Gastrocnemius medialis (tissue), 4 donors: ENCODE measurements at places on chromosomes 6 and 20. TPM values are rescaled to one million over a fixed set of nuclear protein-coding genes. Genes with fewer than 3 reads are reported as not detected.
A peak's percentile ranks its signal among the peaks of the same experiment; 100 is the strongest.

ENPP5 gene
- total RNA-seq, result 11.7 TPM

DNA sequence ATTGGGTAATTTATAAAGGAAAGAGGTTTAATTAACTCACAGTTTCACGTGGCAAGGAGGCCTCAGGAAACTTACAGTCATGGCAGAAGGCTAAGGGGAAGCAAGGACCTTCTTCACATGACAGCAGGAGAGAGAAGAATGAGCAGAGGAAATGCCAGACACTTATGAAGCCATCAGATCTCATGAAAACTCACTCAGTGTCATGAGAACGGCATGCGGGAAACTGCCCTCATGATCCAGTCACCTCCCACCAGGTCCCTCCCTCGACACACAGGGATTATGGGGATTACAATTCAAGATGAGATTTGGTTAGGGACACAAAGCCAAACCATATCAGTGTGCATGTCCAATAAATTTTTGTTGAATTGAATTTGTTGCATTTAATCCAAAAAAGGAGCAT is 52.0 kb downstream of the ECT2L start:
- no peak overlapping the region for H3K27ac ChIP-seq
- H3K27me3 ChIP-seq, result no peaks in the 10 kb centered on the region
- H3K4me3 ChIP-seq, result no peak overlapping the region
- H3K4me1 ChIP-seq, result no peaks in the 10 kb centered on the region
- DNase-seq, result no peak
- H3K36me3 ChIP-seq, result no peaks in the 10 kb centered on the region

- DNase-seq, result no peak
- H3K27me3 ChIP-seq, result no peaks in the 10 kb centered on the region
- no peaks in the 10 kb centered on the region for H3K36me3 ChIP-seq
- H3K4me1 ChIP-seq, result no peaks in the 10 kb centered on the region
- H3K27ac ChIP-seq, result no peak overlapping the region
- H3K4me3 ChIP-seq, result no peak overlapping the region
Measured at GRCh38 chr20:53343448-53343847, 250.2 kb downstream of the ZNF217 start.

PRR3 gene
- 0.75 TPM for total RNA-seq

DNA sequence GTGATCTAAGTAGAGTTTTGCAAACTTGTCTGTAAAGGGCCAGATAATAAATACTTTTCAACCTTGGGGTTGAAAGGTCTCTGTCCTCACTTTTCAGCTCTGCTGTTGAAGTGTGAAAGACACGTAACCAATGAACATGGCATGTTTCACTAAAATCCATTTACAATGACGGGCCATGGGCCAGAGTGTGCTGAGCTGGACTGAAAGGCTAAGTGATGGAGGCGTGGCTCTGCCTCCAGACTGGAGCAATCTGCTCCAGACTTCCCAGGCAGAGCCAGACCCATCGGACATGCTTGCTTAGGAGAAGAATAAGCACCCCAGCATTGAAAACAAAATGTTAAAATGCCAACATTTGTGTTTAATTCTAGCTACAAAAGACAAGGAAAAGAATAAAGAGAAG is 41.4 kb downstream of the SCAND1 start:
- no peak for DNase-seq
- H3K4me1 ChIP-seq, result peaks cover 4% of the 10 kb centered on the region
- H3K27ac ChIP-seq, result no peak overlapping the region

- DNase-seq, result no peak
- H3K4me1 ChIP-seq, result no peaks in the 10 kb centered on the region
- no peaks in the 10 kb centered on the region for H3K27me3 ChIP-seq
Measured at GRCh38 chr20:59821788-59822187, 111.6 kb downstream of the SYCP2 start.

DNA sequence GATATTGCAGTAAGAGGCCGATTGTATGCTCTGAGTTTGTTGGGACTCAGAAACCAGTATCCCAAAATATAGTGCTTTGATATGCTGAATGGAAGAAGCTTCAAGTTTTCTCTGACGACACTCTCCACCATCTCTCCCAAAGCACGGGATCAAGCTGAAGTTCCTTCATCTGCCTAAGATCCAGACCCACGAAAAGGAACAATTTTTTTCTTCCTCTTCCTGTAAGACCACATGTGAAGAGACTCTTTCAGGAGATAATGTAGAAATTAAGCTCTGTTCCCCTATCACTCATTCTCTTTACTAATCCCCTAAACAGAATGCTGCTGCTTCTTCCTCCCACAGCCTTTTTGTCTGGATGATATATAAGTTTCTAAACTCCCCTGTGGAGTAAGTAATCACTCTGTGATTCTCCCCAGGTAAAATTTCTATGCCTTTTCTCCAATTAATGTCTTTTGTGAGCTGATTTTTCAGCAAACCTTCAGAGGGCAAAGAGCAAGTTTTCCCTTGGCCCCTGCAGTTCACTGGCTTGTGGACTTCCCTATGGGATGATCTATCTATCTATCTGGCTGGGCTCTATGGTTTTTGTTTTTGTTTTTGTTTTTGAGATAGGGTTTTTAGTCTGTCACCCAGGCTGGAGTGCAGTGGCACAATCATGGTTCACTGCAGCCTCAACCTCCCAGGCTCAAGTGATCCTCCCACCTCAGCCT is 13.5 kb upstream of the PNRC1 start:
- no peaks in the 10 kb centered on the region for H3K4me1 ChIP-seq
- no peaks in the 10 kb centered on the region for H3K27me3 ChIP-seq
- no peak overlapping the region for H3K27ac ChIP-seq
- H3K4me3 ChIP-seq, result no peak overlapping the region
- no peaks in the 10 kb centered on the region for H3K36me3 ChIP-seq

DZANK1 gene
- 0.61 TPM for total RNA-seq

DNA sequence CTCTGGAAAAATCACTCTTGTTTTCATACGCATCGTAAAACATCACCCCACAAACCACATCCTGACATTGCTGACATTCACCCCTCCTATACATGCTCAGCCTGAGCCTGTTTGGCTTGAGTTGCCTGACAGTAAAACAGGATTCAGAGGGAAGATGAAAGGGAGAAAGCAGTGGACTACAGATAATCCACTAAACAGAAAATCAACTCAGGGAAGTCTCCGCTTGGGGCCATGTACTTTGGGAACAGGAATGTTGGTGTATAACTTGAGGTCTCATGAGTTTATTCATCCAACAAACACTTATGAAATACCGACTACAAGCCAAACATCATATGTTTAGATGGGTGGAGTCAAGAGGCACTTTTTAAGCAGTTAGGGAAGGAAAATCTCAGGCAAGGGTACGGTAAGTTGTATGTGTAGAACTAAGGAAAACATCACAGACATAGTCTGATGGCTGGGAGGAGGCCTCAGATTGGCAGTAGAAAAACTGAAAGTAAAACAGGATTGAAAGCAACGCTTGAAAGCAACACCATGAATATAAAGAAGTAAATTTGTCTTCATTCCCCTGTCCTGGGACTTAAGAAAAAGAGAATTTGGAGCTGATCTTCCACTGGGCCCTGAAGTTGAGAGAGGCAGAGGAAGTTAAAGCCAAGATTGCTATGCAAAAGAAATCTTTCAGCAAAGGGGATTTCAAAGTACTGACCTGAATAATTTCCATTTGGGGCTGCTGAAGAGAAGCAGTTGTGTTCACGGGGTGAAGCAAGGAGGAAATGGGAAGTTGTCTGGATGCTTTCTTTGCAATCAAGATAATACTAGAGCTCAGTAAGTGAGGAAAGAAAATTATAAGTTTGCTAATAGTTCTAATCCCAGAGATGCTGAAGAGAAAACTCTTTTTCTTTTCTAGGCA is 28.8 kb downstream of the PDE7B start:
- H3K4me1 ChIP-seq, result no peaks in the 10 kb centered on the region
- DNase-seq, result no peak

GSTA4 gene
- 11.6 TPM for total RNA-seq

DNA sequence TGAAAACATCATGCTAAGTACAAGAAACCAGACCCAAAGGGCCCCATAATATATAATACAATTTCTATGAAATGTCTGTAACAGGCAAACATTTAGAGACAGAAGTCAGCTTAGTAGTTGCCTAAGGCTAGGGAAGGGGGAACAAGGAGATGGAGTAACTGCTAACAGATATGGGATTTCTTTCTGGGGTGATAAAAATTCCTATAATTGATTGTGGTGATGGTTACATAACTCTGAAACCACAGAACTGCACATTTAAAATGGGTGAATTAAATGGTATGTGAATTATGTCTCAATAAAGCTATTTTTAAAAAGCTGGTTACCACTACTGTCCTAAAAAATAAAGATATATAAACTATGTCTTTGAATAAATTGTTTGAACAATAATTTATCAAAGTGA is 3.2 kb downstream of the CEP162 start:
- H3K4me3 ChIP-seq, result no peak overlapping the region
- no peak for DNase-seq
- no peaks in the 10 kb centered on the region for H3K36me3 ChIP-seq
- no peak overlapping the region for H3K27ac ChIP-seq
- H3K4me1 ChIP-seq, result no peaks in the 10 kb centered on the region

GRCh38 chr6:109702791-109703190 is 11.7 kb downstream of the FIG4 start:
- H3K27me3 ChIP-seq, result no peaks in the 10 kb centered on the region
- no peak for DNase-seq
- H3K36me3 ChIP-seq, result no peaks in the 10 kb centered on the region
- peaks cover 9% of the 10 kb centered on the region for H3K4me1 ChIP-seq
- H3K27ac ChIP-seq, result no peak overlapping the region

TNF gene
- total RNA-seq, result not detected

ZC3H12D gene
- total RNA-seq, result 0.24 TPM

DNA sequence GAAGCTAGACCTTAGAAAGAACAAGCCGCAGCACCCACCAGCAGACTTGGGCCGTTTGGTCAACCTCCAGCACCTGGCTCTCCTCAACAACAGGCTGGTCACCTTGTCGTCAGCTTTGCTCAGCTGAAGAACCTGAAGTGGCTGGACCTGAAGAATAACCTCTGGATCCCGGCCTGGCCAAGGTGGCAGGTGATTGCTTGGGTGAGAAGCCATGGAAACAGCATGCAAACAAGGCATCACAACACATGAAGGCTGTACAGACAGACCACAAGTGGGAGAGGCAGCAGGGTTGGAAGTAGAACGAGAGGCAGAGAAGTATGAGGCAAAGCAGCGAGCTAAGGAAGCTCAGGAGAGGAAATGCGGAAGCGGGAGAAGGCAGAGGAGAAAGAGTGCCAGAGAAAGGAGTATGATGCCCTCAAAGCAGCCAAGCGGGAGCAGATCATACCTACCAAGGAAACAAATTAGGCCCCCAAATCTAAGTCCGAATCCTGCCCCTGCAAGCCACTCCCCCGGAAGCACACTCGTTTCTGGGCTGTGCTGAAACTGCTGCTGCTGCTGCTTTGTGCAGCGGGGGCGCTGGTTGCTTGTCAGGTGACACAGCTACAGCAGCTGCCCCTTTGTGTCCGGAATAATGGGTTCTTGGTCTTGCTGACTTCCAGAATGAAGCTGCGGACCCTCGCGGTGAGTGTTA is 121.6 kb upstream of the LGSN start:
- DNase-seq, result no peak
- no peak overlapping the region for H3K27ac ChIP-seq
- H3K27me3 ChIP-seq, result no peaks in the 10 kb centered on the region
- H3K4me3 ChIP-seq, result no peak overlapping the region
- no peaks in the 10 kb centered on the region for H3K36me3 ChIP-seq

SNAP91 gene
- 0.13 TPM for total RNA-seq

TRIM15 gene
- not detected for total RNA-seq

C2 gene
- total RNA-seq, result 2.7 TPM

DNA sequence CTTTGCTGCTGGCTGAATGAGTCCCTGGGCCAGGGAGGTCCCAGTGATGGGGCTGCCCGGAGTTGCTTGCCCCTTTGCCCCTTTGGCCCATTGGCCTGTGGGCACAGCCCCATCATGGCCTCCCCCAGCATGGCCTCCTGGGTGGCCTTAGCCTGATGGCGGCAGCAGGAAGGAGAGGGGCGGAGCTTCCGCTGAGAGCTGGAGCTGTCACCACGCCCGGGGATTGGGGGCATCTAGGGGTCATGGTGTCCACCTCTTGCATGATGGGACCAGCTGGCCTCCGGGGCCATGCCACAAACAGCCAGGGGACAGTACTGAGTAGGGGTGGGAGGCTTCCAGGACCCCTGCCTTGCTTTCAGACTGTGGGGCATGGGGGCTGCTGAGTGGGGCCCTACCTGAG is 31.5 kb upstream of the GATA5 start:
- DNase-seq, result peak; percentile 50
- no peaks in the 10 kb centered on the region for H3K36me3 ChIP-seq
- H3K4me3 ChIP-seq, result no peak overlapping the region
- H3K27ac ChIP-seq, result peak overlapping the region; percentile 15

PXDC1 gene
- total RNA-seq, result 8.8 TPM

DNA sequence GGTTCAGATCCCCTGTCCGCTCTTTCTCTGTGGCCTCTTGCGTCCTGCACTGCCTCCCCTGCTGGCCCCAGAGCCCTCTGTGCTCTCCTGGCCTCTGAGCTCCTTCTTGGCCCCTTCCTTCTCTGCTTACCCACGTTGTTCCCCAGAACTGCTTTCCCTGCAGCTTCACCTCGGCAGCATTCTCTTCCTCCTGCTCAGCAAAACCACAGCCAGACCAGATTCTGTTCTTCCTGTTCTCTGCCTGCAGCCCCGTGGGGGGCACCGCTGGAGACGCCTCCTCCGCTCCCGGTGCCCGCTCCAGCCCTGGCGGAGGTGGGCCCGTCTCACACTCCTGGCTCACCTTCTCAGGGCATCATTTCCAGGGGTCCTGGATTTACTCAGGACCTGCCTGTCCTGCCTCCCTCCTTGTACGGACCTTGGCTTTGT is 59.7 kb downstream of the TCP11 start:
- peak overlapping the region; percentile 51 for H3K27ac ChIP-seq
- no peak overlapping the region for H3K4me3 ChIP-seq
- no peaks in the 10 kb centered on the region for H3K27me3 ChIP-seq
- no peaks in the 10 kb centered on the region for H3K4me1 ChIP-seq
- H3K36me3 ChIP-seq, result peaks cover 78% of the 10 kb centered on the region

GGTLC1 gene
- not detected for total RNA-seq

ME1 gene
- total RNA-seq, result 15.6 TPM

PRL gene
- total RNA-seq, result not detected

DNA sequence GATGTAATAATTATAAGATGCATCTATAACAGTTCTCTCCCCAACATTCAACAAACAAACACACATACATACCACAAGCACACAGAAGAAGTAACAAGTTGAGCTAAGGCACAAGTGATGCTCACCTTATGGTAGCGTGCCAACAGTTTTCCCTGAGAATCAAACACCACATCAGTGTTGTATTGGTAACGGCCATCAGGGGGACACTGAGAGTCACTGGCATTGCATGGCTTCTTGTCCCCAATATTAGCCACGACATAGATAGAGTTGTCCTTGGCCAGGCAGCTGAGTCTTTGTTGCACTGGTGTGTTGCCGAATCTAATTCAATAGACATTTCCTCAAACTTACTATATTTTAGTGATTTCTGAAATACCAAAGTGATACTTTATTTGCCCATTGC is 14.8 kb upstream of the VNN1 start:
- H3K4me1 ChIP-seq, result no peaks in the 10 kb centered on the region
- no peak for DNase-seq
- no peak overlapping the region for H3K4me3 ChIP-seq
